Natural killer cell treated with Interleukin-12 subunit alpha and Interleukin-12 subunit beta and Interleukin-15 and Interleukin-18, amount 100 ng/mL, for 72 hours (primary cell): ENCODE measurements at places on chromosomes 12 and 14.

DNA sequence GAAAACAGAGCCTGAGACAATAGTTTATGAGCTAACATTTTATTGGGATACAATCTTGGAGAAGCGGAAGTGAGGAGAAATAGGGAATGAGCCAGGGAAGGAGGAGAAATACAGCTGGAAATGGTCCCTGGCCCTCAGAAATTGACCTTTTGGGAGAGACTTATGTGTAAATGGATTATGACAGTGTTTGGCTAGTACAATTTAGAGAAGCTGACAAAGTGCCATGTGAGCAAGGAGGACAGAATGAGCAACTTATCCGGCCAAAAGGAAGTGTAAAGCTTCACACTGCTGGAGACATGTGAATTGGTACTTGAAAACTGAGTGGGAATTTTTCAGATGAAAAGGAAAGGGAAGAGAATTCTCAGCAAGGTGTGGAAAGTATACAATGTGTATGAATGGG is 2.9 kb downstream of the GLIPR1 start:
- no peak for DNase-seq

- DNase-seq: no peak
Measured at GRCh38 chr14:57382283-57382682, 8.1 kb upstream of the NAA30 start.

DNA sequence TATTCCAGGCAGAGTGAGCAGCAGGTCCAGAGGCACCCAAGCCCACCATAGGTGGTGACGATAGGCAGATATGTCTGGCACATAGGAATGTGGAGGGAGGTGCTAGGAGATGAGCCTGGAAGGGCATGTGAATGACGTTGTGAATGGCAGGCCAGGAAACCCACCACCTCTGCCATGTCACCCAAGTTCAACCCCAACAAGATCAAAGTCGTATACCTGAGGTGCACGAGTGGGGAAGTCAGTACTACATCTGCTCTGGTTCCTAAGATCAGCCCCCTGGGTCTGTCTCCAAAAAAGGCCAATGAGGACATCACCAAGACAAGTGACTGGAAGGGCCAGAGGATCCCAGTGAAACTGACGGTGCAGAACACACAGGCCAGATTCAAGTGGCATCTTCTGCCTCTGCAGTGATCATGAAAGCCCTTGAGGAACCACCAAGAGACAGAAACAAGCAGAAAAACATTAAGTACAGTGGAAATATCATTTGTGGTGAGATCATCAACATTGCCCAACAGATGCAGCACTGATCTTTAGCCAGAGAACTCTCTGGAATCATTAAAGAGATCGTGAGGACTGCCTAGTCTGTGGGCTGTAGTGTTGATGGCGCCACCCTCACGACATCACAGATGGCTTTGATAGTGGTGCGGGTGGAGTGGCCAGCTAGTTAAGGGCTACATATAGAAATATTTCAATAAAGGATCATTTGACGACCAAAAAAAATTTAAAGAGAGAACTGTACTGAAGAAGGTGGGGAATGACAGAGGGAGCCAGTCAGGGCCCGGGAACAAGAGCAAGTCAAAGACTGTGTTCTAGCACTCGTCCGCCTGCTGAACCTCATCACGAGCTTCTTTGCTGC is 99.7 kb downstream of the ZFP36L1 start:
- no peak for DNase-seq

GRCh38 chr12:29306682-29307081 is 74.3 kb downstream of the ERGIC2 start:
- no peak for DNase-seq

DNA sequence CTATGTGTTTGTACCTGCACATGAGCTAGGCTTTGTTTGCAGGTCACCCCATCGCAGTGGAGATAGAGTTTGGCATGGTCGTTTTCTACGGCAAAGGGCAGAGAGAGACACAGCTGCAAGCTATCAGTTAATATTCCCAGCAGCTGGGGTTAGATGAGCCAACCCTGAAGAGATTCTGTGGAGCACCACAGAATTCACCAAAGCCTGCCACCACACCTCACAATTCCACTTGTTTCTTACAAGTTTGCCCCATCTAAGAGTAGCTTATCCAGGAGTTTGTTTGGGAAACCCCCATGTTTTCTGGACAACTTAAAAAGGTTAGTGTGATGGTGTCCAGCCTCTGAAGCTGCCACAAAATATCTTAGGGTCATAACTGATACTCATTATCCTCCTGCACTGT is 20.0 kb upstream of the HIF1A start:
- no peak for DNase-seq

GRCh38 chr14:95258754-95259593 is 60.7 kb downstream of the CLMN start:
- DNase-seq: no peak

GRCh38 chr14:49173765-49174373 is 412.3 kb downstream of the RPS29 start:
- no peak for DNase-seq
